Cardiac septum (tissue), 1 donor: ENCODE measurements at places on chromosomes 11 and 22.

DNA sequence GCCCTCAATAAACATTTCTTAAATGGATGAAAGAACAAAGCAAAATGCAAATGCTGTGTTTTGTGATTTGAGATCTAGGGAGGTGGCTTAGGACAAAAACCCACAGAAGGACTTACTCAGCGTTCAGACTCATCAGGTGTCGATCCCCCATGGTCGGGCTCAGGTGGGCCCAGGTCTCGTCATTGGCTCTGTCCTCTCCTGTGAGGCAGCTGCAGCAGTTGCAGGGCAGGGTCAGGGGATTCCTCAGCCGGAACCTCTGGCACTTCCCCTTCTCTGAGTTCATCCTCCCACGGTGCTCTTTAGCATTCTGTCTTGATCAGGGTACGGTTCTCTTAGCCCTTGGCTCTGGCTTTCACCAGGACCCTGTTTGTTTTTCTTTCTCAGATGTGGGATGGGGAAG lies 14.0 kb upstream of the ACR start:
- no peak for DNase-seq

- no peak for DNase-seq
Observed at GRCh38 chr11:111793863-111794262, 27.7 kb upstream of the PPP2R1B start.

- DNase-seq, result no peak
Observed at GRCh38 chr11:116867619-116868018, 30.2 kb upstream of the APOA1 start.

- DNase-seq, result no peak
Observed at GRCh38 chr11:47329987-47330931, 22.2 kb downstream of the MYBPC3 start.

DNA sequence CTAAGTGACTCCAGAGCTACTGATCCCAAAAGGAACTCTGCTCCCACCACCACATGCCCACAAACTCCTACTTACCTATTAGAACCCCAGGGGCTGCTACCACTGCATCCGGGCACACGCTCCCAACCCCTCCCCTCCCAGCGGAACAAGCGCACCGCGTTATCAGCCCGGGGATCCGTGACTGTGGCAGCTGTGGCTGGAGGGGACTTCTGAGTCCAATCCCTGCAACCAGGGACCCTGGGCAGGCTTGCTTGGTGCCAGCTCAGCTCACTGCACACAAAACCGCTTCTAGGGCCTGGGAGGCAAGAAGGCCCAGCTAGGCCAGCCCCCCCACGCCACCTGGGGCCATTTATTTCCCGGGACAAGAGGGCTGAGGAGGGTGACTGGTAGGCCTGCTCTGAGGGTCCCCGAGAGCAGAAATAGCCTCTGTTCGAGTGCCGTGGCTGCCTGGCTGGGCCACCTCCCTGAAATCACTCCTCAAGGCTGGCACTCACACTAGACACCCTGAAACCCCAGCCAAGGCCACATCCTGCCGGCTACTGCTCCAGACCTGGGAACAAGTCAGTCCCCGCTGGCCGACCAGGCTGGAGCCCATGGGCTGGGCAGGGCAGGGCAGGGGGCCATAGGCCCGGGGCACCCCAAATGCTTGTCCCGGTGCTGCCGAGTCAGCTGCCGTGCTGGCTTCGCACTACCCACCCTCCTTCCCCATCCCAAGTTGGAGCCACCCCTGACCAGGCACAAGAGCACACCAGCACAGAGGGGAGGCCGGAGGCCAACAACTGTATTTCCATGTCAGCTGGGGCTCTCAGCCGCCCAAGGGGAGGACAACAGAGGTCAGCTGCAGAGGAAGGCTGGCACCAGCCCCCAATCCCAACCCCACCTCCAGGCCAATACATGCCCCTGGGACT lies 1.9 kb upstream of the IFITM10 start:
- no peak for DNase-seq

GRCh38 chr22:49753961-49754695 lies 73.5 kb downstream of the BRD1 start:
- DNase-seq, result no peak

DNA sequence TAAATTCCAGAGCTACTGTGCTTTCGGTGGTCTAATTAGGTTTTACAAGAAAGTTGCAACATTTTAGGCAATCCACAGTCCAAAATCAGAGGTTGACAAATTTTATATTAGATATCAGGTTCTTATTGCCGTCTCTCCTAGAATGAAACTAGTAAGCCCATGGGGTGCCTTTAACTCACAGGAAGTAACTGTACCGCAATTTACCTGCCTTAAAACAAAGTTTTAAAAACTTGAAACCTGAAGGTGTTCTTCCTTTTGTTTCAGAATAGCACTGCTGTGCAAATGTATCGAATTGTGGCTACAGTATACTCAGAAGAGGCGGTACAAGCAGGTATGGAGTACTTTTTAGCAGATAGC lies 77.2 kb downstream of the PISD start:
- no peak for DNase-seq

DNA sequence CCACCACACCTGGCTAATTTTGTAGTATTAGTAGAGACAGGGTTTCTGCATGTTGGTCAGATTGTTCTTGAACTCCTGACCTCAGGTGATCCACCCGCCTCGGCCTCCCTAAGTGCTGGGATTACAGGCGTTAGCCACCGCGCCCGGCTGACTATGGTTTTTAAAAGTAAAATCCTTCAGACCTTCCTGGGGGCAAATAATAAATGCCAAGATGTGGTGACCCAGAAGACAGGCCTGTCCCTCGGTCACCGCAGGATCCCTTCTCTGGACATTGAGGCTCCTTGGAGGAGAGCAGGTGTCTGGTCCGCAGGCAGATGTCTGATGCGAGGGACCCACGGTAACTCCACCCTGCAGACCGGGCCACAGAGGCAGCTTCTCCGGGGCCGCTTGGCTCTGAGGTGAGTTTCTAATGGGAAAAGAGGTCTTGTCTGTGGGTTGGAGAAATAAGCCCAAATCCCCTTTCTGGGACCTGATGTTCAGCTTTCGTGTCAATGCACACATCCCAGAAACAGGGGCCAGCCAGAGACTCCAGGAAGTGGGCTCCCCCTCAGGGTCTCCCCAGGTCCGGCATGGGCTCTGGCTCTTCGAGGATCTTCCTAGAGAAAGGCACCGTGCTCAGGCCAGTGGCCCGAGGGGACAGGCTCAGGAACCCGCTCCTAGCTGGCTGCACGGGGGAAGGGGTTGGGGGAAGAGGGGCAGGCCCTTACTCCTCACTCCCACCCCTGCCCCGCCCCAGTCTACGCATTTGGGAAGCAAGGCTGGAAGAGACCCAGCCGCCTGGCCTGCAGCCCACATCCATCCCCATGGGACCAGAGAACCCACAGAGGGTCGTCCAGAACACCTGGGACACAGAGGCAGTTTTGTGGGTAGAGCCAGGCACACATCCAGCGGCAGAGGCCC lies 100.6 kb downstream of the WNT7B start:
- peak; percentile 63 for DNase-seq

DNA sequence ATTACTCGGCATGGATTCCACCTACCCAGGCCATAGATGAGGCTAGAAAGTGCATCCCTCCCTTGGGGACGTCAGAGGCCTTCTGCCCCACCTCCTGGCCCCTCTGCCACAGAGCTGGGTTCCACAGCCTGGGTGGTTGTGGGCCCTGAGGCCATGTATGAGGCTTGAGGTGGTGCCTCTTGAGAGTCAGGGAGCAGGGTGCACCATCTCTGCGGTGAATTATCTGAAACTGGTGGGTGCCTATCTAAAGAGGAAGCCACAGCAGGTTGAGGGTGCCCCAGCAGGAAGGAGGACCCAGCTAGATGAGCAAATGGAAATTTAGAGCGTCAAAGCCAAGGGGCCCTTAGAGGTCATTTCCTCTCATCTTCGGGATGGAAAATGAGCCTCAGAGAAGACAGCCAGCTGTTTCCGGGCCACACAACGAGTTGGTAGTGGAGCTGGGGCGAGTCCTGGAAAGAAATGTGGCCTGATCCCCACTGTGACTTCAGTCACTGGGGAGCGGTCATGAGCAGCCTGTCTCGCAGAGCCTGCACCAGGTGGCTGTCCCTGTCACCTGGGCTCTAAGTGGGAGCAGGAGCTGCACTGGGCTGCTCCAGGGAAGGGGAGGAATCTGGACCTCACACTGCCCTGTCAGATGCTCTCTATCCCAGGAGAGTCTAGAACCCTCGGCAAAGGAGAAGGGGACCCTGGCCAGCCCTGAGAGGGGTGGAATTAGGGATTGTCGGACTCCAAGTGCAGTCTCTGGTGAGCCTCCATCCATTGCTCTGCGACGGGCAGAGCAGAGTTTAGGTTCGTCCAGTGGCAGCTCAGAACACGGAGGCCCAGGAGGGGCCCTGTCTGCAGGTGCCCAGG lies 7.3 kb downstream of the ADORA2A start:
- DNase-seq, result peak; percentile 39

GRCh38 chr22:36439481-36440271 lies 41.8 kb downstream of the TXN2 start:
- no peak for DNase-seq

DNA sequence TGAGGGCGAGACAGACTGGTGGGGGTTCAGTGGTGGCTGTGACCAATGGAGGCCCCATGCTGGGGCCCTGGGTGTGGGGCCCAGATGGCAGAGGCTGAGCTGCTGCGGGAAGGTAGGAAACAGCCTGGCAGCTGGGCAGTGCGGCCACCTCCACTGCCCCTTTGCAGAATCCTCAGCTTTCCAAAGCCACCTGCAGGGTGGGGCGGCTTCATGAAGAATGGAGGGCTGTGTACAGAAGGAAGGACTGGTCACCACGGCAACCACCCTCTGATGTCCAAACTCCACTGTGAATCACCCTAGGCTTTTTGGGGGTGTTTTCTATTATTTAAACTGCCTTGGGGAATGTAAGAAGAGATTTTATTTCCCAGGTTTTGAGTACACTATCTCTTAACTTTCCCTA lies 166.3 kb upstream of the NAV2 start:
- DNase-seq, result no peak

- DNase-seq, result no peak
Observed at GRCh38 chr11:112160091-112160848, 3.6 kb downstream of the IL18 start.

GRCh38 chr22:19693581-19693980 lies 20.7 kb upstream of the SEPTIN5 start:
- DNase-seq, result no peak

DNA sequence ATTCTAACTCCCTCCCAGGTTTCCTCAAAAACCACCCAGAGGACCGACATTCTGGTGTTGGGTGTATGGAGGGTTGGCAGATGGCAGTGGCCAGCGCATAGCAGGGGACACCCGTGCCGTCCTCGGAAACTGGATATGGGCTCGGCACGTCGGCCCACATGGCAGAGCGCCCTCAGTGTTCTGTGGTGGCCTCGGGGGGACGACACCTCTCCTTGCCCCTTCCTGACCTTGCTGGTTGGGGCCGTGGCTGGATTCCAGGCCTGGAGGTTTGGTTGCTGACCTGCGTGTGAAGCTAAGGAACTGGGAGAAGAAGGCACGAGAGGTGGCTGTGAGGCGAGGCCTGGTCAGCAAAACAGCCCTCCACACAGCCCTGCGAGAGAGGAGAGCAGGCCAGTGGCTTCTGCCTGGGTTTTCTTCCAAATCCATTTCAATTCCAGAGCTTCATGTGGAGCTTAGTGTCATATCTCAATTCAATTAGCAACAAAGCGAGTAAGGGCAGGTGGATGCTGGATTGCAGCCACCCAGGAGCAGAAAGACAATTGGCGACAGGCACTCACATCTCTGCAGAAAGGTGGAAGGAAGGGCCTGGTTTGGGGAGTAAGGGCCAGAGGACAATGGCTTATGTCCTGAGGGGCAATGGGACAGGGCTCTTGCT lies 478.4 kb downstream of the BRD1 start:
- DNase-seq, result no peak

GRCh38 chr11:133172349-133172748 lies 360.0 kb downstream of the OPCML start:
- DNase-seq, result no peak

DNA sequence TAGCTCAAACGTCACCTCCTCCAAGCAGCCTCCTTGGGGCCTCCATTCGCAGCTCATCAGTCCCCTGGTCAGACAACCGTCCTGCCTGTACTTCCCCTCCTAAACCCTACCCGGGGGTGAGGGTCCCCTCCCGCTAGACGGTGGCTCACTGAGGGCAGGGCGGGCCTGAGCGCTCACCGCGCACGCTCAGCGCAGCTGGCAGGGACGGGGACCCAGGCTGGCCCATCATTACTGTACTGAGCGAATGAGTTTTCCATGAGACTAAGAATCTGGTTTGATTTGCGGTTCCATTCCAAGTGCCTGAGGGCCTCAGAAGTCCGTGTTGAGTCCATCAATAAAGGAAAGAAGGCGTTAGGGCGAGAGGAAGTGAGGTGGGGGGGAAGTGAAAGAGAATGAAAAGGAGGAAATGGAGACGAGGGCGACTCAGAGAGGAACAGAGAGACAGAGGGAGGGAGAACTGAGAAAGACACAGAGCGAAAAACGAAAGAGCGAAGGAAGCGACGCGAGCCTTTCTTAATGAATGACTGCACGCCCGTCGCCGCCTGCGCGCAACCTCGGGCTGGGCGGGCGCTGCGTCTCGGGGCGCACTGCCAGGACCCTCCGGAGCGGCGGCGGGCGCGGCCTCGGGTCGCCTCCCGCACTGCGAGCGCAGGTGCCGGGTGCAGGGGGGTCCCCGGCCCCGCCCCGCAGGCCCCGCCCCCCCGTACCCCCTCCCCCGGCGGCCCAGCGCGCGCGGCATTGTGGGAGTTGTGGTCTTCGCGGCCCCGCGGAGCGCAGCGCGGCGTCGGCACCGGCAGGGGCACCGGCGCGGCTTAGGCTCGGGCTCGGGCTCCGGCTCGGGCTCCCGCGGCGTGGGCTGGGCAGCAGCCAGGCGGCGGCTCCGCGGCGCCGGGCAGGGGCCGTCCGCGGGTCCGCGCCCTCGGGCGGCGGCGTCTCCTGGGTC lies at the start of gene ASPHD2:
TSS of gene ASPHD2 (plus strand) at position 746 of the 943 bp plus-strand sequence. CDS start 4,356 bp downstream, outside the sequence.
- DNase-seq, result no peak

DNA sequence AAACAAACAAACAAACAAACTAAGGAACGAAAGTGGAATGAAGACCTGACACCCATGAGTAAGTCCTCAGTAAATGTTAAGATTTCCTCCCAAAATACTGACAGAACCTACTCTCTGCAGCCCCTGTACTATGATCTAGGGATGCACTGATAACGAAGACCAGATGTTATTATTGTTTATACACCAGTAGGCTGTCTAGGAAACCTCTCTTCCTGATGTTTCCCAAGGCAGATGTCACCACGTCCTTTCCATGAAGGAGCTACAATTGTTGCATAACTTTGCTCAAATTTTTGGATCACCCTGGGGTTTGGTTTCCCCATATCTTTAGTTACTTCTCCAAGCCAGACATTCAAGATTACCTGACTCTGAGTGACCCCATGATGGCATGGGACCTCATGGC lies 340.7 kb downstream of the MIAT start:
- no peak for DNase-seq

GRCh38 chr11:126086248-126086647 lies 23.6 kb upstream of the CDON start:
- DNase-seq, result no peak

- DNase-seq, result no peak
Observed at GRCh38 chr22:49553518-49554295, 274.0 kb downstream of the BRD1 start.

- DNase-seq, result no peak
Observed at GRCh38 chr11:20452585-20452984, 65.1 kb downstream of the PRMT3 start.
